ENCODE measurements at places on chromosomes 3 and 15.

DNA sequence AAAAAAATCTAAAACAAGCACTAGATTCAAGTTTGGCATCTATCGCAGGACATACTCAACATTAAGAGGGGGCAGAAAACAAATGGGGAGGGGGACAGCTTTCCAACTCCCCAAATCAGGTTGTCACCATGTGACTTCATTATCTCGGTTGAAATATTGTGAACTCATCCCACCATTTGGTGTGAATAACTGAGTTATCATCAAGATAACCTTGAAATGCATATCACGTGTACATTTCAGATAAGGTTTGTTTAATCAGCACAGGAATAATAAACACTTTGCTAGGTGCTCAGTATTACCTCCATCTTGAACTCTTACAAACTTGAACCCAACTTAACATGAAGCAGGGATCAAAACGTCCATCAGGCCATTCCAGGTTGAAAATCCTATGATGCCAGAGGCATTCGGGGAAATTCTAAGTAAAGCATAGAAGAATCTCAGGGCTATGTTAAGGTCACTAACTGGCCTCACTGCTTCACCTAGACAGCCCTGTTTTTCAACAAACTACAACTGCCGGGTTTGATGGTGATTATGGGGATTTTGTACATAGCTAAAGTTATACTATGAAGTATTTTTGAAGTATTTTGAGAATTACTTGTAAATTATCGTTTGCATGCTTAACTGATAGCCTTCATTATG lies 3.0 kb upstream of the ARHGAP31 start:
- no peak for DNase-seq

DNA sequence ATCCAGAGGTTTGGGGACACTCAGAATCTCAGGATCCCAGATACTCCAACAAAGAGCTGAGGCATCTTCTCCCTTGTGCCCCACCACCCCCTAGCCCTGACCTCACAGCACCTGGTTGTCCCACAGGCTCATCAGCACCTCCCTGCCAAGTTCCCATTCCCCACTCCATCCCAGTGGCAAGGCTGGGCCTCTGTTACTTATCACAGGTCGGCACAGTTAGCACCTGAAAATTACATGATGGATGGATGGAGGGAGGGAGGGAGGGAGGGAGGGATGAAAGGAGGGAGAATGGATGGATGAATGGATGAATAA lies 12.8 kb downstream of the MYL3 start:
- DNase-seq = no peak

GRCh38 chr3:78255403-78255802 lies 1215.5 kb downstream of the ROBO2 start:
- DNase-seq = no peak

DNA sequence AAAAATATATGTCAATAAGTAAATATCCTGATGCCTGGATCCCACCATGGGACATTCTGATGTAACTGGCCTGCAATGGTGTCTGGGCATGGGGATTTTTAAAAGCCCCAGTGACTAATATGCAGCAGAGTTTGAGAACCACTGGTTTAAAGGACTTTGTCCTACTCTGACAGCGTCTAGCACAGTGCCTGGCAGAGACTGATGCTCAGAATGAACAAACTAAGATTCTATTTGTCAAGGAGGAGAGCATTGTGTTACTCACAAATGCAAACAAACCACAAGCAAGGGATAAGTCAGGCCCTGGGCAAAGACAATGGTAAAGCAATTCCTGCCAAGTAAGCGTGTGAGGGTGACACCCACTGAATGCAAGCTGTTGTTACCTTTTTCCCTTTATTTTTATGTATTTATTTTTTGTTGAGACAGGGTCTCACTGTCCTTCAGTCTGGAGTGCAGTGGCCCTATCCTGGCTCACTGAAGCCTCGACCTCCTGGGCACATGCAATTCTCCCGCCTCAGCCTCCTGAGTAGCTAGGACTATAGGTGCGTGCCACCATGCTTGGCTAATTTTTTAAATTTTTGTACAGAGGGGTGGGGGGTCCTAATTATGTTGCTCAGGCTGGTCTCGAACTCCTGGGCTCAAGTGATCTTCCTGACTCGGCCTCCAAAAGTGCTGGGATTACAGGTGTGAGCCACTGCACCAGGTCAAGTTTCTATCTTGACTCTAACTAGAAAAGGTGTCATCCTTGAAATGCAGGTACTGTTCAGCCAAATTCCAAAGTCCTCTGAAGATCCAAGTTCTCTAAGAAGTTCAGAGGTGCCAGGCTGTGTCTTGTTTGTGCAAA lies 909 bp upstream of the GPD1L start:
- no peak for DNase-seq

- DNase-seq = no peak
These were observed 271.3 kb upstream of the TPRG1 start for GRCh38 chr3:188900421-188900951.

DNA sequence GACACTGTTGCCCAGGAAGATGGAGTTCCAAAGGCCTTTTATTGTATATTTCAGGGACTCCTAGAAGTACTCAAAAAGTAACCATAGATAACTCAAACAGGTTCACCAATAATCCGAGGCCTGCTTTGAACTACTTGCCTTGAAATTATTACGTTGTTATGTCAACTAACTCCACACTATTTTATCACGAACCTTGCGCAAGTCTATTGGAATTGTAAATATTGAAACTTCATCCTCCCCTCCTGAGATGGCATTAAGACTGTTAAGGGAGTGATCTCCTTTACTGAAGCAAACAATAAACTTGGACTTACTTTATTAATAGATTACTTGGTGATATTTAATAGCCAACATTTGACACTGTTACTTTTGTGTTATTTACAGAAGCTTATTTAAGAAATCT lies 199.6 kb upstream of the GADL1 start:
- no peak for DNase-seq

DNA sequence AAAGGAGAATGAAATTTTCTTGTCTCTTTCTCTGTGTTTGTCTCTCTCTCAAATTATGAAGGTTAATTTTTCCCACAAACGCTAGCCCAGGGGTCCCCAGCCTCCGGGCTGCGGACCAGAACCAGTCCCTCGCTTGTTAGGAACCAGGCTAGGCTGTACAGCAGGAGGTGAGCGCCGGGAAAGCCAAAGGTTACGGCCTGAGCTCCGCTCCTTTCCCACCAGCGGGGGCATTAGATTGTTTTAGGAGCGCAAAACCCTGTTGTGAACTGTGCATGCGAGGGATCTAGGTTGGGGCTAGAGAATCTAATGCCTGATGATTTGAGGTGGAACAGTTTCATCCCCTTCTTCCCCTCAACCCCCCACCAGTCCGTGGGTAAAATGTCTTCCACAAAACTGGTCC lies 74.7 kb upstream of the ZNF385D start:
- DNase-seq = no peak

Measured in GM10248 (cell line).